ELR (cell line): ENCODE measurements at places on chromosomes 7 and 10.

- DNase-seq = no peak
These were observed 8.7 kb downstream of the ANKRD1 start for GRCh38 chr10:90912174-90912573.

GRCh38 chr10:31590023-31590800 lies 271.2 kb downstream of the ZEB1 start:
- no peak for DNase-seq

DNA sequence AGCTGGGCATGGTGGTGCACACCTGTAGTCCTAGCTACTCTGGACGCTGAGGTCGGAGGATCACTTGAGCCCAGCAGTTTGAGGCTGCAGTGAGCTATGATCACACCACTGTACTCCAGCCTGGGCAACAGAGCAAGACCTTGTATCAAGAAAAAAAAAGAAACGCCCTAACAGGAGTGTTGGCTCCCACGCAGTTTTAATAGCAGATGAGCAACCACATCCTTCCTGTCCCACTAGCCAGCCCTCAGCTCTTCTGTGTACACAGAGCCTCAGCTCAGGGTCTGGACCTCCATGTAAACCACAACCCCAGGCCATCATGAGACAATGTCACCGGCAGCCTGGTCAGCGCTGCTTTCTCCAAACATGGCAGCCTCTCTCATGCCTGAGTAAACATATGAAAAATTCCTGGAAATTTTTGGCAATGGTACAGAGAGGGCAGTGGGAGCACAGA lies 108.2 kb downstream of the PIP4K2A start:
- DNase-seq = peak; percentile 78

DNA sequence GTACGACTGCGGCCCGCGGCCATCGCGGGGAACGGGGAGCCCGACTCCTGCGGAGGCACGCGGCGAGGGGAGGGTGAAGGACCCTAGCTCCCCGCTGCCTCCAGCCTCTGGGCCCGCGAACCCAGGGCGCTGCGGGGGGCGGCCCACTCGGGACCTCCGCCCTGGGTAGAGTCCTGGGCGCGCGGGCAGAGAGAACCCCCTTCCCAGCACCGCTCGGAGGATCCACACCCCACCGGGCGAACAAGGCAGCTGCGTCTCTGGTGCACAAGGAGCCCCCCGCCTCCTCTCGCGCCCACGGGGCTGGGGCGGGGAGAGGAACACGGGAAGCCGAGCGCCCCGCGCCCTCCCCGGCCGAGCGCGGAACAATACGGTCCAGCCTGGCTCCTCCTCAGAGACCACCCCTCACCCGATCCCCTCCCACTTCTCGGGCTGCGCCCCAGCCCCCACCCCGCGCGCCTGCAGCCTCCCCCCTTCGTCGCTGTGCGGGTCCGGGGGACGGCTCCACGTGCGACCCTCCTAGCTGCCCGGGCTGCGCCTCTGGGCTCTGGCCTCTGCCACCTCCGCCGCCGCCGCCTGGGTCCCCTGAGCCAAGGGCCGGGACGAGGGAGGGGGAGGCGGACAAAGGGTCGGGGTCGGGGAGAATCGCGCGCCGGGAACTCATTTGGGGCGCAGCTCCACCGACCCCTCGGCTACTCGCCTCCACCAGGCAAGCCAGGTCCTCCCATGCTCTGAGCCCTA lies at the start of gene WDR86:
Gene WDR86, minus strand, starts transcription at position 372 of the 738 bp plus-strand sequence. CDS start 449 bp downstream, outside the sequence.
- no peak for DNase-seq

DNA sequence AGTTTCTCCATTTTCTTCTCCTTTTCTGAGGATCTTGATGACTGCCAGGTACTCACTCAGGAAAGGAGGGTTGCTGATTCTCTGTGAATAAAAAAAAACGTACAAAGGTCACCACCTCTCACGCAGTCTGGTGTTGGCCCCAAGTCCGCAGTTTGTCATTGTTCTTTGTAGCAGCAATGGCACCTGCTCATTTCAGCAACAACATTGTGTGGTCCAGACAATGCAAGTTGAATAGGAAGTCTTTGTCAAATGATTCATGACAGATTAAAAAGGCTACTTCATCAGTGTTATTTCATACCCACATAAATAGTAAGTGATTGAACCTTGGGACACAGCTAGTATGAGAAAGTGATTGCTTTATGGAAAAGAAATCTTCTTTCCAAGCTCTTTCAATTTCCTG lies 653.5 kb upstream of the MGMT start:
- no peak for DNase-seq

DNA sequence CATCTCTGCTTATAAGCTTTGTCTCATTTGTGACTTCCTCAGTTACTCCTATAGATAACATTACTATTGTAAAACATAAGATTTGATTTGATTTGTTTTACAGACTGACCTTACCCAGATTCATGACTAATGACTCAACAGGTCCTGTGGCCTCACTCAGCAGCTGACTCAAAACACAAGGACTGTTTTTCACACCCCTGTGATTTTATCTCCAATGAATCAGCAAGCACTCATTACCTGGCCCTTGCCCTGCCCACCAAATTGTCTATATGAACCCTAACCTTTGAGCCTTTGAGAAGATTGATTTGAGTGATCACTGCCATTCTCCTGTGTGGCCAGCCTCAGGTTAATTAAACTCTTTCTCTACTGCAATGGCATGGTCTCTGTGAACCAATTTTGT lies 1064.6 kb upstream of the LRRTM3 start:
- peak; percentile 1 for DNase-seq

DNA sequence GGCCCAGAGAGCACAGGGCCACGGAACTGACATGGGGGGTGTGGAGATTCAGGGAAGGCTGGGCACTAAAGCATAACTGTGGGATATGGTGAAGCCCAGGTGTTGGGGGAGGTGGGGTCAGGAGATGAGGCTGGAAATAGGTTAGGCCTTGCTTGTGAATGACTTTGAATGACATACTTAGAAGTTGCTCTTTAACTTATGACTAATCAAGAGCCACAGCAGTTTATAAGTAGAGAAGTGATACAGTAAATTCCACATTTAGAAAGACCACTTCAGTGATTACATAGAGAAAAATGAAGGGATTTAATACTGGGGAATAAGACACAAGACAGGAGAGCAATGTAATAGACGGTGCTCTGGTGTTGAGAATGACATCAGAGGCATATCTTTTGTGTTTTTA lies 120.8 kb upstream of the SEC61G start:
- no peak for DNase-seq

- no peak for DNase-seq
These were observed 1579.4 kb upstream of the LRRTM3 start for GRCh38 chr10:65346466-65346865.

- DNase-seq = no peak
These were observed 242.1 kb upstream of the TCERG1L start for GRCh38 chr10:131553581-131553980.

GRCh38 chr10:89785095-89785494 lies 83.7 kb downstream of the KIF20B start:
- peak; percentile 38 for DNase-seq

DNA sequence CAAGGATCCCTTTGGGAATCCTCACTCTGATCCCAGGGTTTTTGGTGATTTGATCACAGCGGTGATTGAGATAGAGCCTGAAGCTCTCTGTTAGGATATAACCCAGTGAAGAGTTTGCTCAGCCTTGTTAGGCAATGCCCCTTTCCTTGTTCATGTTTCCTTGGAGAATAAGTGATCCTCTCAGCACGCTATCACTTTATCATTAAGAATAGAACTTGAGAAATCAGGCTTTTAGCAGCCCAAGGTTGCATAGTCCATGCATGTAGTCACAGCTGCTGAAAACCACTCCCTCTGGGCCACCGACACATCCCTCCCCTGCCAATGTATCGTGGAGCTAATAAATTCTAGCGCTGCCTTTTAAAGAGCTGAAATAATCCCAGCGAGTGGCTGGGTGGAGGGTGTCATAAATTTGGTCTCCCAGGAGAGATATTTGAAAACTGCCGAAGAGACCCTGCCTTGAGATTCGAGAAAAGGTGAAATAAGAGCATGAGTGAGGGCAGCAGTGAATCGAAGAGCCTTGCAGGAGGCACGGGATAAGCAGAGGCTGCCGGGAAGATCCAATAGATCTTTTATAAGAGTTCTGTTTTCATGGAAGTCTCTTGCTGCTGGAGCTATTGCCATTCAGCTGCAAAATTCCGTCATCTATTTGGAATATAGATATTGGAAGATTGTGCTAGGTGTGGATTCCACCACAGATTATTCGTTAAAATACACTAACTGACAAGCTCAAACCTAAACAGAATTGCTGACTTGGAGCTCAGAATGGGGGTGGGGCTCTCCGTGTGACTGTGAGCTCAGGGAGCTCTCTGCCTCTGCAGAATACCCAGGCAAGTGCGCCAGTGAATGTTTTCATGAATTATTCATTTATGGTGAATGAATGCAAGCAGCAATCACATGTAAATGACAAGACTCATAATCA lies 249.8 kb downstream of the TRIL start:
- no peak for DNase-seq

DNA sequence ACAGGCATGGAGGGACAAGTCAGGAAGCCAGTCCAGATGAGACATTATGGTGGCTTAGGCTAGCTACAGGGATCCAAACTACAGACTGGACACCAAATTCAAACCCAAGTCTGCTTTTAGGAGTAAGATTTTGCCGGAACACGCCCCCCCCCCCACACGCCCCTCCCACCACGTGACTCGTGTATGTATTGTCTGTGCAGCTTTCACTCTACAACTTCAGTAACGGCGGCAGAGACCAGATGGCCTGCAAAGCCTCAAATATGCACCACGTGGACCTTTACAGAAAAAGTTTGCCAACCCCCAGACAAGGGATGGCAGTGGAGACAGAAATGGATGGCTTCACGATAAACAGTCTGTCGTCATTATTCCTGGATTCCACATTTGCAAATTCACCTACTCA lies 14.5 kb downstream of the HIPK2 start:
- no peak for DNase-seq

- no peak for DNase-seq
These were observed 82.5 kb downstream of the ABLIM1 start for GRCh38 chr10:114575417-114576131.

DNA sequence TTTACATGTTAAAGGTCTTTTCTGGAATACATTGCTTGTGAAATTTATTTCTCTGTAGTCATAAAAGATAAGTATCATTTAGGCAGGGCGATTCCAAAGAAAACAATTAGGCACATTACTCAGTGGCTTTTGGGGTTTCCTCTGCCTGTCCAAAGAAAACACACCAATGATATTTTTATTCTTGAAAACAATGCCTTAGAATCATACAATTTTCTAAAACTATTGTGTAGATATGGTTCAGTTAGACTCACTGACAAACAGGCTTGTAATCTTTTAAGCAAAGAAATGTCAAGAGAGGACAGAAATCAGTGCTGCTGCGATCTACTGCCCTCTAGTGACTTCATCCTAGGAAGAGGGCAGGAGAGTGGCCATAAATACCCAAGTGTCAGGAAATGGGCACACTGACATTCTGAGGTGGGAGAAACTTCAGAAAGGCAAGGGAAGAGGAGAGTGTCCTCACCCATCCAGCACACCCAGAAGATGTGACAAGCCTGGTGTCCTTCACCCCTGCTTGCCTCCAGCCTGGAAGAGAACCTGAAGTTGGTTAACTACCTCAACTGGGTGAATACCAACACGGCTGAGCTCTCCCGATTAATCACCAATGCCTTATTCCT lies 120.5 kb downstream of the GALNT11 start:
- DNase-seq = peak; percentile 53

DNA sequence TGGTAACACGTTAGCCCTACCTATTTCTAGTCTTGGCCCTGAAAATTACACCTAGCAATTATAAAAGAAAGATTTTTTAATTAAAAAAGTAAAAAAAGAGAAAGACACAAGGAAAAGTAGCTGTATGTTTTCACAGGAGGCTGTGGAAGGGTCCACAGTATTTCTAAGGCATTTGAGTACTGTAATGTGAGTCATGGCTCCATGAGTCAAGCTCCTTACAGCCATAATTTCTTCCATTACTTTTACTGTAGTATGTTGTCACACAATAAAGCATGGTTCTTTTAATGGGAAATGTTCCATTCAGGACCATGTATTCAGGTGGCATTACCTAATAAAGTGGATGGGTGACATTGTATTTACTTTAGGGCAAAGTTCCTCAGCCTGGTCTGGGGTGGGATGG lies 113.4 kb downstream of the GPR37 start:
- peak; percentile 43 for DNase-seq

DNA sequence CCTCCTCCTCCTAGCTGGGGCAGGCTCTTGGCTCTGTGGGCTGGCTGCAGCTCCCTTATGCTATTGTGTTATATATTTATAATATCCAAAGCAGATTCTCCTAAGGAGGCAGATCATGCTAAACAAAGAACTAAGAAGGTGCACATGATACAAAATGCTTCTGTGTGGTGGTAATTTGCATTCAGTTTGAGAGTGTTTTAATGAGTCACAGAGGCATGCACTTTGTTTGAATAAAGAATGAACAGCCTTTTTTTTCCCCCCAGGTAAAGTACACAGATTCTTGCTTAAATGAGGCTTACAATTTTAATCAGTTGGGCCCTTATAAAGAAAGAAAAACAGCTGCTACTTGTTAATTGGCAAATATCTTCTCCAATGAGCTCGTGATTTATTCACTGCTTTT lies 95.0 kb downstream of the FANK1 start:
- no peak for DNase-seq

DNA sequence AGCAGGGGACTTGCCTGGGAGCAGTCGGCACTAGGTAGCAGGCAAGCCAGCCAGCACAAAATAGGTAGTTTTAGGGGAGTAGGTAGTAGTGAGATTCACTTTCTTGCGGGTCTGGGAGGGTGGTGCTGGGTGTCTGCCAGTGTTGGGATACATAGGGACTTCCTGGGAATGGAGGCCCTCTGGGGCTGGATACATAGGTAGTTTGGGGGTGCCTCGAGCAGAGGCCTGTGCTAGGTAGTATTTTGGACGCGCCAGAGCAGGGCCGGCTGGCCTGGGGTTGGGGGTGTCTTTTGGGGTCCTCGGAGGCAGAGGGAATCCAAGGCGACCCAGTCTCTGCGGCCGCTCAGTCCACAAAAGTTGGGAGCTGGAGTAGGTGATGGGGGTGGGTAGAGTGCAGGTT lies 2.0 kb upstream of the HOXA3 start:
- DNase-seq = no peak

DNA sequence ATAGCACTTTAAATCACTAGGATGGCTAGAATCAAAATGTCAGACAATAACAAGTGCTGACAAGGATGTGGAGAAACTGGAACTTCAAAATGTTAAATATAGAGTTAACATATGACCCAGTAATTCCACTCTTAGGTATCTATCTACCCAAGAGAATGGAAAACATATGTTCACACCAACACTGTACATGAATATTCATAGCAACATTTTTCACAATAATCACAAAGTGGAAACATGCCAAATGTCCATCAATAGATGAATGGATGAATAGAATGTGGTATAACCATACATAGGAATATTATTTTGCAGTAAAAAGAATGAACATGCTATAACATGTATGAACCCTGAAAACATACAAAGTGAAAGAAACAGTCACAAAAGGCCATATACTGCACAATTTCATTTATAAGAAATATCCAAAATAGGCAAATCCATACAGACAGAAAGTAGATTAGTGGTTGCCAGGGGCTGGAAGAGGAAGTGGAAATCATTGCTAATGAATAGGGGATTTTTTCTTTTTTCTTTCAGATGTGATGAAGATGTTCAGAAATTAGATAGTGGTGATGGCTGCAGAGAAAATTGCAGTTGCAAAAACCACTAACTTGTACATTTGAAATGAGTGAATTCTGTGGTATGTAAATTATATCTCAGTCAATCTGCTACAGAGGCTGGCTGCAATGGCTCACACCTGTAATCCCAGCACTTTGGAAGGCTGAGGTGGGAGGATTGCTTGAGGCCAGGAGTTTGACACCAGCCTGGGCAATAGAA lies 93.0 kb downstream of the CPVL start:
- DNase-seq = no peak

- no peak for DNase-seq
These were observed 174.8 kb upstream of the PRPS1L1 start for GRCh38 chr7:18202315-18203045.
